Hair follicular keratinocyte (primary cell): ENCODE measurements at places on chromosomes 6 and 20. TPM values are rescaled to one million over a fixed set of nuclear protein-coding genes. Genes with fewer than 3 reads are reported as not detected.

Gene DOK5
- not detected in 2 replicates for total RNA-seq

Gene TMEM242
- 5.7 and 6.9 TPM in 2 replicates for total RNA-seq

Gene CRIP3
- total RNA-seq = not detected in 2 replicates

Gene SNAI1
- 0.04 TPM in 1 of 2 replicates, not detected in the other for total RNA-seq

Gene NOL7
- total RNA-seq = 77.5 and 132 TPM in 2 replicates

Gene NKX2-4
- not detected in 2 replicates for total RNA-seq

Gene TAAR5
- not detected in 2 replicates for total RNA-seq

Gene FAM217A
- not detected in 2 replicates for total RNA-seq

Gene STX11
- total RNA-seq = 0.15 and 0.16 TPM in 2 replicates

Gene CCN5
- total RNA-seq = not detected in 2 replicates

Gene MTFR2
- total RNA-seq = 1.7 and 8.6 TPM in 2 replicates

Gene OR2B6
- not detected in 2 replicates for total RNA-seq
